ENCODE measurements at places on chromosomes 2 and 18.
A peak's percentile ranks its signal among the peaks of the same experiment; 100 is the strongest.

- no peak for DNase-seq
Observed at GRCh38 chr2:152410165-152410597, 75.2 kb downstream of the FMNL2 start.

DNA sequence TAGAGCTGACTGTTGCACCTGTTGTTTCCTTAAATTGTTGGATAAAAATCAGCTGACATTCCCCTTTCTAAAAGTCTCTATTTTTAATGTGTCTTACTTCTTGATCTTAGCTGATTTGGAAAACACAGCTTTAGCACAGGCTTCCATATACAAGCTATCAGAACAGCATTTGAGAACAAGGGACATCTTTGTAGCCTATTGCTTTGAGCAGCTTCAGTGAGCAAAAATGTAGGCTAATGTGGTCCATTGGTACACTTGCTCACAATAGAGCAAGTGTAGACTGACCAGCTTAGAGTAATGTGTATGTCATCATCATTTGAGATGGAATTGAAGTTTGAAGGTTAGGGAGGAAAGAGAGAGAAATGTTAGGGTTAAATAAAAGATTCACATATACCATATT is 7.0 kb downstream of the INPP1 start:
- DNase-seq, result no peak

DNA sequence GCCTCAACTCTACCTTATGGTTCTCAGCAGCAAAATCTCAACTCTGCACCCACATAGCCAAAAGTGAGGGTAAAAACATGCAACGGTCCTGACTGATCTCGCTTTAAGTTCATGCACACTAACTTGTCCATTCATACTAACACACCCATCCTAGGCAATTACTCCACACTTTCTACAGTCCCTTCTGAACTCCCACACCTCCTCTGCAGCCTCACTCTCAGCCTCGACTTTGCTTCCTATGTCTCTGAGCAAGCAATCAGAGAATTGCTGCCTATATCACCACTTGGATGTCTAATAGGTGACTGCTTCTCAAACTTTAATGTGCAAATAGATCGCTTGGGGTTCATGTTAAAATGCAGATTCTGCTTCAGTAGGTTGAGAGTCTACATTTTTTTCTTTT is 7.8 kb upstream of the TMBIM1 start:
- no peak for DNase-seq

GRCh38 chr2:179193759-179194394 is 70.8 kb downstream of the SESTD1 start:
- DNase-seq, result no peak

DNA sequence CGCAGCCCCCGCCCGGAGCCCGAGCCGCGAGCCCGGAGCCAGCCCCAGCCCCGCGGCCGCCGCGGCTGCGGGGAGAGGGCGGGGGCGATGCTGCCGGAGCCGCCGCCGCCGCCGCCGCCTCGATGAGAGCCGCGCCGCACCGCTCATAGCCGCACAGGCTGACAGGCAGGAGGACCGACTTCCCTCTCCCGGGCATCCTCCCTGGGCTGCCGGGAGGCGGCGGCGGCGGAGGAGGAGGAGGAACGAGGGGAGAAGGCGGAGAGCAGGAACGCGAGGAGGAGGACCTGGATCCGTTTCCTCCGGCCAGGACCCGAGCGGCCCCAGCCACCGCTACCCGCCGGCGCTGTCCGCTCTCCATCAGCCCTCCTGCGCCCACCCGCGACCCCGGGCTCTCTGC is 370 bp downstream of the KLHL29 start:
- DNase-seq, result peak; percentile 70

DNA sequence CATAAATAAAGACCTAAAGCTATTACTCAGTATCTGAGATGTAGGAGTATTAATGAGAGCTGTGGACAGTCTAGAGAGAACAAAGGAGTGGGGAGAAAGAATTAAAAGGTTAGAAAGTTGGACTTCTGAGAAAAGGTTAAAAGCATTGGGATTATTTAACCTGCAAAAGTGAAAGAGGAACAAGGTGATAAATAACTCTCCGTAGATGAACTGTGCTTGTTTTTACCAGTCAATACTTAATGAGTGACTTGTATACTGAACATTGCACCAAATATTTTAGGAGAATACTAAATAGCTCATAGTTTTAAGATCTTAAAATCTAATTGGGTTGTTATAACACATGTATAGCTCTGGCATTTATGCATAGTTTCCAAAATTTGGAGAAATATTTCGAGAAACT is 137.5 kb downstream of the GPD2 start:
- DNase-seq, result no peak

GRCh38 chr18:24841536-24841935 is 381.1 kb downstream of the HRH4 start:
- DNase-seq, result no peak

DNA sequence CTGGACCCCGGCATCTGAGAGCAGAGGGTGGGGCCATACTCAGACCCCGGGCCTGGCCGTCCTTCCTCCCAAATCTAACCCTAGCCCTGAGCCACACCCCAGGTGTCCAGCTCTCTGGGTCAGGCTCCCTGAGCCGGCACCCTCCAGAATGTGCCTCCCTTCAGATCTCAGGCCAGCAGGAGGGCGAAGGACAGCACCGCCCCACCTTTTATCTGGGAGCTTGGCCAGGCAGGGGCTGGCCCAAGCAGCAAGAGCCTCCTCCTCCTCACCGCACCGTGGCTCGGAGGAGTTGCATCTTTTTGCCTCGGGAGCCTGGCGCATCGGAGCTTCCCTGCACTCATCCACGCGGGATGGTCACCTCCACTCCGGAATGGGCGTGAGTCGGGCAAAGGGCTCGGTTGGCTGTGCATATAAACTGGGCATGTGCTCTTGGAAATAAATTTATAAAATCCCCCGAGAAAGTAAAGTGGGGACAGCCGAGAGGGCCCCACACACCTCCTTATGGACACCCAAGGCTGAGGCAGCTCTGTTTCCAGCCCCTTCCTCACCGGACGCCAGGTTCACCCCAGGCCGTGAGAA is 69.1 kb upstream of the CTDP1 start:
- no peak for DNase-seq

GRCh38 chr2:238061315-238062202 is 758 bp downstream of the SCLY start:
- DNase-seq, result peak; percentile 74

GRCh38 chr18:28123401-28124030 is 53.4 kb downstream of the CDH2 start:
- DNase-seq, result no peak

DNA sequence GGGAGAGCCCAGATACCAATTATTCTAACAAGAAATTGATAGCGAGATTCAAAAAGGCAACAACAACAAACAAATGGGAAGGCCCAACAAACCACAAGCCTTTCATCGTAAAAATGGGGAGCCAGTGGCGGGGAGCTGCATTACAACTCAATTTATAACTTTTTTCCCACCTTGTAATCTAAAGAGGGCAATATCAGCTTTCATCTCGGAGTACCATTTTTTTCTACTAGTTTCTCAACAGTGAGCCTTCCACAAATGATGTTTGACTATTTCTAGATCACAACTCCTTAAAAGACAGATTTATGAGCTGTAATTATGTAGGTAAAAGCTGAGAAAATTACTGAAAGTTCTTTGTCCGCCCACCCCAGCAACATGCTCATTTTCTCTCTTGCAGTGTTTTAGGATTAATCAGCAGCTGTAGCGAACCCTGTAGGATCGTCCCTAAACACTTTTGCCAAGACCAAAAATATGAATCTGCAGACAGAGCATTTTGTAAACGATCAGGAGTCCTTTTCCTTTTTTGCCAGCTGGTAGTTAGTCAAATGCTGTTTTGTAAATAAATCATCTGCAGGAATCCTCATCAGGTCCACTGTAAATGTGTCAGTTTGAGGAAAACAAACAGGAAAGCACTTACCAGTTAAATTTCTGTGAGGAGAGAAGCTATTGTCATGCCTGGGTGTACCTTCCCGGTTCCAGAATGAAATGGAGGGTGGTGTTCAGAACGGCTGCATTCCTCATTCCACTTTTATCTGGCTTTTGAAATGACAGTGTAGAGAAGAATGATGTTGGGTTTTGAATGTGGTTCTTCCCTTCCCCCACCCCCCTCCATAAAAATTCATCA is 53.2 kb downstream of the EEF1B2 start:
- DNase-seq, result peak; percentile 90

GRCh38 chr2:120826716-120827410 is 91.2 kb downstream of the GLI2 start:
- no peak for DNase-seq

- DNase-seq, result peak; percentile 25
Observed at GRCh38 chr2:71609958-71610357, 156.6 kb downstream of the DYSF start.

DNA sequence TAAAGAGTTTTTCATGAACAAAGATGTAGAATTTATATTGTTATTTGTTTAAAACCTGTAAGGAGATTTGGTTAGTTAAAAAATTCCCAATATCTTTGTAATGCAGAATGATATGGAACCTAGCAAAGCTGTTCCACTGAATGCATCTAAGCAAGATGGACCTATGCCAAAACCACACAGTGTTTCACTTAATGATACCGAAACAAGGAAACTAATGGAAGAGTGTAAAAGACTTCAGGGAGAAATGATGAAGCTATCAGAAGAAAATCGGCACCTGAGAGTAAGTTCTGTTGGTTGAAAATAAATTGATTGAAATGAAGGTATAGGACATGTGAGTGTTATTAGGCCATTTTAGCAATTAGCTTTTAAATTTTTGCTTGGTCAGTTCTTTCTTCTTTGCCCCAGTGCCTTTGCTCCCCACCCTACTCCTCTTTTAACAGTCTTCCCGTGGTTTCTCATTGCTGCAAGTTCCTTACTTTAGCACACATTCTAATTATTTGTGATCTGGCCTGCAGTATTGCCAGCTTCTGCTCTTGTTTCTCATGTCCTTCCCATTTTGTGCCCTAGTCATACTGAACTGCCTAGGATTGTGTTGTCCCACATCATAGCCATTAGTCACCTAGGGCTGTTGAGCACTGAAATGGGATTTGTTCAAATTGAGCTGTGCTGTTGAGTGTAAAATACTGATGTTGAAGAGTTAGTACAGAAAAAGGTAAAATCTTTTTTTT is 36.6 kb downstream of the VAPA start:
- DNase-seq, result no peak

DNA sequence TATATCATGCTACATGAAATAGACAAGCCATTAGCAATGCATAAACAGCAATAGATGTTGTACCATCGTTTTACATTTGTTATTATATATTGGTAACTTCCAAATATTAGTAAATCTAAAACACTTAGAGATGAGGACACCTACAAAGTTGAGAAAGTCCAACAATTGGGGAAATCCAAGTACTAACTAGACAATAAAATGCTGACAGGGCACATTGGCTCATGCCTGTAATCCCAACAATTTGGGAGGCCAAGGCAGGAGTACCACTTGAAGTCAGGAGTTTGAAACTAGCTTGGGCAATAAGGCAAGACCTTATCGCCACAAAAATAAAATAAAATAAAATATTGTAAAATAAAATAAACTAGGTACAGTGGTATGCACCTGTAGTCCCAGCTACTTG is 1023.1 kb downstream of the SUCLG1 start:
- no peak for DNase-seq

GRCh38 chr2:68943581-68944568 is 8.8 kb downstream of the GKN2 start:
- peak; percentile 76 for DNase-seq

DNA sequence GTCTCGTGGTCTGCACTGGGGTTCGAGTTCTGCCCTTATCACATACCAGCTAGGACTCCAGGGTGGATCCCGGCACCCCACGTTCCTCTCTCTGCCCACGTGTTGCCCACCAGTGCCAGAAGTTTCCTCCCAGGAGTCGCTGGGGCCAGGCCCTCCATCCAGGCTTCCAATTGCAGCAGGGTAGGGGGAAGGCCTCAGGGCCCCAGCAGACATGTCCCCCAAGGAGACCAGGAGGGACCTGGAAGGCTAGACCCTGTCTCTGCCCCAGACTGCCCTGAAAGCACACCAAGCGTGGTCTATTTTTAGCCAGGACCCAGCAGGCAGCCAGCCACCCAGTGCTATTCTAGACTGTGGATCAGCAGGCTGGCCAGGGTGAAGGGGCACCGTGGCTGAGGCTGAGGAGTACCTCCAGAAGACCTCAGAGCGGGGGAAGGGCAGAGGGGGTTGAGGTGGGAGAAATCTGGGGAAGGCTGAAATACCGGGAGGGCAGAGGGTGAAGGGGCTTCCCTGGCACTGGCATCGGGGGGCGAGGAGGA is 18.8 kb upstream of the TNS1 start:
- no peak for DNase-seq

DNA sequence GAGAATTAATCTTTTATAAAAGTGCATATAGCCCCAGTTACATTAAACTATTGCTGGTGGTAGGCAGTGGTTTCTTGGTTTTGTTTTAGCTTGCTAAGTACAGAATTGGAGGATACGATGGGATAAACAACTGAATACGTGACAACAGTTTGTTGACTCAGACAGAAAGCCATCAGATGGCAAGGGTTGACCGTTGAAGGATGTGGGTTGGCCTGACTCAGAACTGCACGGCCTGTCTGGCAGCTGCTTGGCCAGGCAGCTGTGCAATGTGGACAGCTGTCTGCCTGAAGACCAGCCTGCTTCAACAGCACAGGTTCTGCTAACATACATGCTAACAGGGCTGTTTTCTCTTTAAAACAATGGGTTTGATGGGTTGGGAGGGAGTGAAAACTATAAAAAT is 46.6 kb downstream of the PRKRA start:
- peak; percentile 58 for DNase-seq

DNA sequence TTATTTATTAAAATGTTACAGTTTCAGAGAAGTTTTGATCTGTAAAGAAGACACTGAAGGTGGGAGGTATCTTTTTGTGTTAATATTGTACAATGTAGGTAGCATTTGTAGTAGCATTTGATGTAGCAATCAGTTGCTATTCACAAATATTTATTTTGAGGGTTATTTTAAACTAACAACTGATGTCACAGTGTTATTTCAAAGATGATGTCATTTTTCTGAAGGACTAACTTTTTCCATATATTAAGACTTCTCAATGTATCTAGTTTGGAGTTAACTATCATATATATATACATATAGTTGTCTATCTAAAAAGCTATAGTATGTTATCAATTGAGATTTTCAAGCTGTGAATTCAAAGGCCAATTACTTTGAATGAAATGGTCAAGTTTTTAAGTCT is 1003.3 kb downstream of the DSC3 start:
- DNase-seq, result no peak

- DNase-seq, result no peak
Observed at GRCh38 chr2:187274146-187274545, 173.9 kb downstream of the CALCRL start.

DNA sequence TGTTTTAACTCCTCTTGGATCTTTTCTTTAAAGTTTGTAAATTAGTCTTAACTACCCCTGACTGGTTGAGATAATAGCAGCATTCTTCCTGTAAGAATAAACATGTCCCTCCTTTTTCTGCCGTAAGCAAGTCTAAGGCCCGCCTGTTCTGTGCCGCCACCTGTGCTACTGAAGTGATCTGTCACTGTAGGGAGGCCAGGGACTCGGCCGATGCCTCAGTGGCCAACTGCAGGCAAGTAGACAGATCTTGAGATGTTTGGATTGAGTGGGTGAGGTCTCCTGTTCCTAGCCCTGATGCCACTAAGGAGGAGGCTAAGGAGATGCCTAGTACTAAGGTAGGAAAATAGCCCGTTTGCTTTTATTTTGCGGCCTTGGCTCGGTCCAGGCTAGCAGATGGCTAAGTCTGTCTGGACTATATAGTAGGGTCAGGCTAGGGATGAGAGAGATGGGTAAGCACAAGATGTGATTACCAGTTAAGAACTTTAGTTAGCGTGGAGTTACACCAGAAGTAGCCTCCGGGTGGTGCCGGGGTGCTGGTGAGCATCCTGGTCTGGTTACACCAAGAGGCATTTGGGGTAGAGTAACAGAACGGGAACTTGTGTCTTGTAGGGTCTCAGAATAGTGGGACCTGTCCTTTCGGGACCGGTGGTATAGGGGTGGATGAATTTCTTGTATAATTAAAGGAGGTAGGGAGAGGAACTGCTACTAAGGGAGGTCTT is 584.2 kb downstream of the SUCLG1 start:
- DNase-seq, result no peak

GRCh38 chr18:67425672-67426071 is 90.8 kb downstream of the DSEL start:
- DNase-seq, result no peak

Measured in NCI-H1417 (cell line).